ENCODE measurements at places on chromosomes 12 and 14.
A peak's percentile ranks its signal among the peaks of the same experiment; 100 is the strongest.

DNA sequence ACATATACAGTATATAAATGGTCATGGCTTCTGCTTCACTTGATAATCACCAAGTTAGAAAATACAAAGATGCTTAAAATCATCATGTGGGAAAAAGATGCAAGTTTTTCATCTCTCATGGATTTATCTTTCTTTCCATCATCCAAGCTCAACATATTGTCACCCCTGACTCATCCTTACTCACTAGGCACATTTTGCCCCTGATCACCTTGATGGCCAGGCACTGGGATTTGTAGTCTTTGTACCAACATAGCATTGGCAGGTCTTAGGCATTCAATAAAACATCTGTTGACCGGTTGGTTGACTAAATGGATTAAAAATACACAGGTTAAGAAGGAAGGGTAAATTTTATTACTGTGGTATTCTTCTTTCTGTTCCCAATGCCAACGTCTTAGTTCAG lies 28.1 kb downstream of the KLHDC2 start:
- DNase-seq: no peak

- no peak for DNase-seq
Observed at GRCh38 chr14:104265918-104266630, 127.7 kb downstream of the KIF26A start.

DNA sequence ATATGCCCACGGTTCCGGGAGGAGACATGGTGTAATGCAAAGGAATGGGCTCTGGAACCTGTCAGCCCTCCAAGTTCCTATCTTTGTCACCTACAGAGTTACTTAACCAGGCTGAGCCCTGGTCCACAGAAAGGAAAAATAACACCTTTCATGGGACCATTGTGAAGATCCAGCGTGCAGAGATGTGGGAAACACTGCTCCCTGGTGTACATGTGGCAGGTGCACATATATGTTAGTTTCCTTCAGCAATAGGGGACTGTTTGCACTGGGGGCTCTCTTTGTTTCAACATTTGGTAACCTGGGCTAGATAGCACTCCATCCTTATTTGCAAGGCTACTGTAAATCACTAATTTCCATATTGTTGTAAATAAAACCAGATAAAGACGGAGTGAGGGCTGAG lies 72.3 kb downstream of the ANO2 start:
- DNase-seq: peak; percentile 60

DNA sequence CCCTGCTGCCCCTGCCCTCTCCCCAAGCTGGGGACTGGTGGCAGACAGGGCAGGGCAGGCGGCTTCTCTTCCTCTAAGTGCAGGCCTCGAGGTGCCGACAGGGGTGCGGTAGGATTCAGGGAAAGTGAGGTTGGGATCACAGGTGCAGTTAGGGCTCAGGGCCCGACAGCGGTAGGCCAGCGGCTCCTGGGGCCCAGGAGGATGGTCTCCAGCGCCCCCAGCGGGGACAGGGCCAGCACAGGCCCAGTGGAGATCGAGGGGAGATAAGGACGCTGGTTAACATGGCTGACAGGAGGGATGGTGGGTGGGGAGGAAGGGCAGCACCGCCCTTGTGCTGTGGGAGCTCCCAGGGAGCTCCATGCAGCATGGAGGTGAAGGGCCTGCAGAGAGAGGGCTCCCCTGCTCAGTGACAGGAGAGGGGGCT lies 935 bp upstream of the CRIP1 start:
- no peak for DNase-seq

GRCh38 chr14:33475623-33476022 lies 475.3 kb downstream of the EGLN3 start:
- DNase-seq: no peak

GRCh38 chr12:121711361-121712189 lies 977 bp upstream of the TMEM120B start:
- no peak for DNase-seq

DNA sequence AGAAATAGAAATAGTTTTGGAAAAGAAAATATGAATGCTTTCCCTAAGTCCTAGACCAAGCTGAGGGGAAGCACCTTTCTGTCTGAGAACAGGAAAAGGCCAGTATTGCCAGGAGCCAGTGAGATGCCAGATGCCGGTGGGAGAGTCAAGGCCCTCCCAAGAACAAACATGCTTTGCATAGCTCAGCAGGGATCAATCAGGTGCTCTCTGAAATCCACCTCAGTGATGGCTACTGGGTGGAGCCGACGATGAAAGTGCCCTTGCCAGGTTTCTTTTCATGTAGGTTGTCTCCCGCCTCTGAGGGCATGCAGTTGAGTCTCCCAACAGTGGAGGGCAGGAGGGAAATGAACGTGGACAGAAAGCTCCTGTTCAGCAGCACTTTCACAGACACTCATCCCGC lies 28.3 kb downstream of the DEGS2 start:
- no peak for DNase-seq

- no peak for DNase-seq
Observed at GRCh38 chr12:6688543-6688998, 604 bp downstream of the ZNF384 start.

- no peak for DNase-seq
Observed at GRCh38 chr12:13373803-13374202, 177.3 kb downstream of the EMP1 start.

GRCh38 chr14:104741803-104742251 lies 11.1 kb upstream of the SIVA1 start:
- DNase-seq: no peak

DNA sequence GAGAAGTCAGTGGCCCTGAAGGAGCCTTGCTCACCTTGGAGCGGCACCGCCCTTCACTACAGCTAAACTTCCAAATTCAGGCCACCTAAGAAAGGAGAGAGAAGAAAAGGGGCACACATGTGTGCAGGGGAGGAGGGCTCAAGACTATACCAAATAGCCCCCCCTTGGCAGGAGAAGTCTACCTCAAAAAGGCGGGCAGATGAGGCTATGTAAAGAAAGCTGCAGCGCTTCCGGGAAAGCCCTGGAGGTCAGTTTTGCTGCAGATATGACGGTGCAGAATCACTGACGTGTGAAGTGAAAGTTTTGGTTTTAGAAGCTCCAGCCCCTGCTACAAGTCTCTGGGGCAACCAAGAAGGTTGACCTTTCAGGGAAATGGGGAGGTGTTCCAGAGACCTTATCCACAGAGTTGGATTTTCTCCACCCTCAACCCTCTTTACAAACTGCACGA lies 48.2 kb upstream of the PNMA1 start:
- DNase-seq: no peak

- no peak for DNase-seq
Observed at GRCh38 chr12:108910336-108910735, 30.4 kb downstream of the DAO start.

DNA sequence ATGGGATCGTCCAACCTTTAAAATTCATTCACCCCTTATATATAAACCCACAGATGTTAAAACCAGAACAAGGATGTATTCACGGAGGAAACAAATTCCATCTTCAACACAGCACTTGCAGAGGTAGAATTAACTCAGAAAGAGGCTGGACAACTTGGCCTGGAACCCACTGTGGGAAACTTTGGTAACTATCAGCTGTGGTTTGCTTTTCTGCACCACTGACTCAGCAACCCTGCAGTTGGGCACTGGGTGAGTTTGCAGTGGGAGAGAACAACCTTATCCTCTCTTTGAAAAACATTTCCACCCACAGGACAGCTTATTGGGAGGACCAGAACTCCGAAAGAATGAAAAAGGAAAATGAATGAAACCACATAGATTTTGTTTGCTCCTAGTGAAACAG lies 66.3 kb downstream of the ZNF664 start:
- DNase-seq: no peak

Measured in vagina (tissue), 2 donors.